ENCODE measurements at places on chromosomes 6 and 20. TPM values are rescaled to one million over a fixed set of nuclear protein-coding genes. Genes with fewer than 3 reads are reported as not detected.

- DNase-seq: peak; percentile 80
Observed at GRCh38 chr6:10694302-10695085, at the start of the genes C6orf52 and PAK1IP1. C6orf52 (minus strand) TSS chr6:10694616; CDS start chr6:10687550, 7,066 bp downstream. PAK1IP1 (plus strand) TSS chr6:10694972; CDS start chr6:10694986, 14 bp downstream.

DNA sequence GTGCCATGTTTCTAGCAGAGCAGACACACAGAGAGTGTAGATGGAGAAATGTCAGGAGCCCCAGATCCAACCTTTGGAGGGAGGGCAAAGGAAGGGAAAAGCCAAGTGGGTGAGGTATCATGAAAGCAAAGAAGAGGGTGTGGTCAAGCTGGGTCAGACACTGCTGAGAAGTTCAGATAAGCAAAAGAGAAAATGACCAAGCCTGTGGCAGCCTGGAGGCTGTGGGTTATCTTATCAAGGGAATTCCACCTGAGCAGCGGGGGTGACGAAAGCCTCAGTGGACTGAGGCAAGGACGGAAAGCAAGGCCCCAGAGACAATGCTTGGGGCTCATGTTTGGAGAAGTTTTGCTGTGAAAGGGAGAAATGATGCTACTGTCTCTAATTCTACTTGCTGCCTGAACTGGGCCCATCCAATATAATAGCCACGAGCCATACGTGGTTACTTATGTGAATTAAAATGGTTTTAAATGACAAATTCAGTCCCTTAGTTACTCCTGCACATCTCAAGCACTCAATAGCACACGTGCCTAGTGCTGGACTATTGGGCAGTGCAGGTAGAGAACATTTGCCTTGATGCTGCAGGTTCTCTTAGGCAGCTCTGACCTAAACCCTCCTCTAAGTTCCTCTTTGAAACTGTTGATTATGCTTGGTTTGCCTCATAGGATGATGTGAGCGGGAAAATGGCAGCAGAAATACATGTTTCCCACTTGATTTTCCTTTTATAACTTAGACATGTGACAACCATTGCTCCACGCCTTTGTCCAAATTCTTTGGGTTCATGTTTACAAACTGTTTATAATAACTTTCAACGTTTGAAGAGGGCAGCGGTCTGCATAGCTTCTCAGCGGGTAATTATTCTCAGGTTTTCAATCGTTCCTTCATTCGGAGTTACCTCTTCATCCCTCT is 63.7 kb downstream of the SLC22A23 start:
- DNase-seq: no peak

DNA sequence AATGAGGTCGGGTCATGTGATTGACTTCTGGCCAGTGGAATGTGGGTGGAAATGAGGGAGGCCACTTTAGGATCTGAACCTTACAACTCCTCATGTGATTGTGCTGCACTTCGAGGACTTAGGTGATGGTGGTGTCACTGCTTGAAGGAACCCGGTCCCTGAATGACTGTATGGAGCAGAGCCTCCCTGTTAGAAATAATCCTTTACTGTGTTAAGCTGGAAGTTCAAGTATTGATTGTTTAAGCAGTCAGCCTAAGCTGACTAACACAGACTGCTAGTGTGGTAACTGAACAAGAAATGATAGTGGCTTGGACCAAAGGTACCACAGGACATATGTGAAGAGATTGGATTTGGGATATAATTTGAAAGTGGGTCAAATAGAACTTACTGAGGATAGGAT is 138.0 kb downstream of the OPN5 start:
- no peak for DNase-seq

- DNase-seq: no peak
Observed at GRCh38 chr20:46810448-46811223, 84.0 kb upstream of the EYA2 start.

DNA sequence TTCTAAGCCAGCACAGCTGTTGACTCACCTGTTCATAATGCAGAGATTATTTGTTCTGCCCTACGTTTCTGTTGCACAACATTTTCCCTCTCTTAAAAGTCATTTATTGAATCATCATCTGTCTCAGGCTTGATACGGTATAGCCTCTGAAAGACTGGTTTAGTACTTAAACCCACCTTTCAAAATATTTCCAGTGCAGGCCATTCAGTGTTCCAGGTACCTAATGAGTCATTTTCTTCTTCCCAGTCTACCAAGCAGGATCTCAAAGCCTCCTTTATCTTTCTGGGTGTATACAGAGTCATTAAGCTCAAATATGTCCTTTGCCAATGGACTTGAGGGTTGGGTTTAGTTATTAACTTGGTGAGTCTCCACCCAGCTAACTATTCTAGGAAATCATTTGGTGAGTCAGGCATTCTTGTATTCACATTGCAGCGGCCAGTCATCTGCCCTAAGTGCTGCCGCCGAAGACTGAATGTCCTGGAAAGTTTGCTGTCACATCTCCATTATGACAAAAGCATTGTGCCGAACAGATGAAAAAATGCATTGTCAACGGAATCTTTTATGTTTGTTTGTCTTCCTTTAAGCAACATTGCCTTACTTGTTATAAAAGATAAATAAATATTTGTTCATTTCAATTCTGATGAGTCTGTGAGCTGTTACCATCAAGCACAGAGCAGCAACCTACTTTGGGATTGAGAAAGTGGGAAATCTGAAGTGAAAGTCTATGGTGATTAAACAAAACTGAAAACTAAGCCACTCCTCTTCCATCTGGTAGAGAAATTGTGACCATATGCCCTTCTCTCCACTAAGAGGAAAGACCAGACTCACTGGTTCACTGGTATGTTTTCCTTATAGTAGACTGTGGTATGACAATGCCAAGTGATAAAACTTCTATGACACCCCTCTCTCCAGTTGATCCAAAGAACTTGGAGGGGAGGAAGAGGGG is 14.3 kb upstream of the FAM135A start:
- no peak for DNase-seq

- DNase-seq: no peak
Observed at GRCh38 chr20:47281376-47281775, 75.1 kb downstream of the ZMYND8 start.

- no peak for DNase-seq
Observed at GRCh38 chr20:25991051-25991755, 294.6 kb upstream of the ZNF337 start.

GRCh38 chr6:31874084-31874670 is 4.6 kb downstream of the SLC44A4 start:
- no peak for DNase-seq

GRCh38 chr6:151409260-151409659 is 17.9 kb upstream of the ZBTB2 start:
- DNase-seq: no peak

GRCh38 chr6:8707956-8708772 is 272.8 kb upstream of the SLC35B3 start:
- no peak for DNase-seq

DNA sequence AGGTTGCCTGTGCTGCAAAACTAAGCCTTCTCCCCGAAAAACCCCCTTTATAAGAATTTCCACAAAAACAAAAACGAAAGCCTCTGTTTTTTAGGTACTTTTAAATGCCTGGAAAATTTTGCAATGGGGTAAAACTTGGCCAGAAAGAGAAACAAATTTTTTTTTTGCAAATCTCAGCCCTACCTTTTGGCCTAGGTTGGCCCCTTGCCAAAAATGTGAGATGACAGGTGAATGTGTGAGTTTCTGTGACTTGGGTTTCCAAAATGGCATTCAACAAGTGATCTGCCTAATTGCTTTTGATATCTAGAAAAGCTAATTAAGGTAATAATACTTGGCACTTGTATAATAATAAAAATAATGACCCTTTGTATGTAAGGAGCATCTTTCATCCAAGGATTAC is 48.4 kb downstream of the MAFB start:
- no peak for DNase-seq

- no peak for DNase-seq
Observed at GRCh38 chr6:6414931-6415330, 94.5 kb upstream of the F13A1 start.

DNA sequence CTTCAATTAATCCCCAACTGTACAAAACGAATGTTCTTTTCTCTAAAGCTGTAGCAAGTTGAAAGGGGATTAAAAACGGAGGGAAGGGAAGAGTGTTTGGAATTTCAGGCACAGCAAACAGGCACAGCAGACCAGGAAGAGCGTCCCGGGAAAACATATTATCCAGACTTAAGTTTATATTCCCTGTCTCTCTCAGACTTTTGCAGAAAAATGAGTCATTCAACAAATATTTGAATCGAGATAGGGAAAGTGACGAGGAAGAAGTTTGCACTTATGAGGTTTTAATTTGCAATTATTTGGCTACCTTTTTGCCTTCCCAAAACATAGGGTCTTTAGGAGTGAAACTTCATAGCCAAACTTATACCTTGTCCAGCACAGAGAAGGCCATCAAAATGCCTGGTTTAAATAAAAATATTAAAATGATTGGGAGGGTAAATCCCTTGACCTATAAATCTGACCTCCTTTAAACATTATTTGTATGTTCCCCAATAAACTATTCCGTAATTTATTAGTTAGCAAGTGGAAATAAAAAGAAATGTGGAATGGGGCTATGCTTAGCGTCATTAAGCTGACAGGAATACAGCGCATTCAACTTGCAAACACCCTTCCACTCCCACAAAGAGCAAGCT is 16.0 kb downstream of the HFE start:
- DNase-seq: no peak

The CNKSR3 gene
- total RNA-seq: 22.9 TPM

The SLC22A7 gene
- total RNA-seq: not detected

The RANBP9 gene
- 53.8 TPM for total RNA-seq

The MLN gene
- not detected for total RNA-seq

The MAD2L1BP gene
- 11.3 TPM for total RNA-seq

The TPD52L2 gene
- total RNA-seq: 159 TPM

The MICB gene
- 6.6 TPM for total RNA-seq

The TMEM217 gene
- total RNA-seq: 0.41 TPM
